Activated CD8-positive, alpha-beta memory T cell treated with anti-CD3 and anti-CD28 coated beads for 24 hours (primary cell): ENCODE measurements at places on chromosomes 16 and 17.

DNA sequence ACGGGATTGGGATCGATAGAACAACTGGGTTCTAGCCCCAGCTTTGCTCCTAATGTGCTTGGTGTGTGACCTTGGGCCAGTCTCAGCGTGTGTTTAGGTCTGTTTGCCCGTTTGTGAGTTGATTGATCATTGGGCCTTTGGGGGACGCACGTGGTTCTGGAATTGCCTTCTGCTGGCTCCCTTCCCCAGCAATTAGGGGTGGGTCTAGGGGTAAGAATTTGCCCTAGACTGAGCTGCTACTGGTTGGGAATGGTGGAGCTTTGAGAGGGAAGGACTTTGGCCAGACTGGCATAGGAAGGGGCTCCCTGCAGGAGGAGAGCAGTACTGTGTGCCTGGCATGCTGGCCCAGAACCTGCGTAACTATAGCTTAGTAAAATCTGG, 1.5 kb downstream of the SPNS2 start:
- DNase-seq, result no peak

DNA sequence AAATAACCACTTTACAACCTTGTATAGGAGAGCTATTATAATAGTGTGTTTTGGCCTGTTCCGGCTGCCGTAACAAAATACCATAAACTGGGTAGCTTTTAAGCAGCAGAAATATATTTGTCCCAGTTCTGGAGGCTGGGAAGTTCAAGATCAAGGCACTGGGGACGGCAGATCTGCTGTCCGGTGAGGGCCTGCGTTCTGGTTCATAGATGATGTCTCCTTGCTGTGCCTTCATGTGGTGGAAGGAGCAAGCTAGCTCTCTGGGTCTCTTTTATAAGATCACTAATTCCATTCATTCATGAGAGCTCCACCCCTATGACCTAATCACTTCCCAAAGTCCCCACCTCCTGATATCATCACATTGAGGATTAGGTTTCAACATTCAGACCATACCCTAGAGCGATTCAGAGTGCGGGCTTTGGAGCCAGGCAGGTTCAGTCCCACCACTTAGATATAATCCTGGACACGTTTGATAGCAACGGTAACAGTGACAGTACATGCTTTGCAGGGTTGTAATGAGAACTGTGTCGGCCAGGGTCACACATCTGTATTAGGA, 76.2 kb upstream of the ZFHX3 start:
- DNase-seq, result no peak

DNA sequence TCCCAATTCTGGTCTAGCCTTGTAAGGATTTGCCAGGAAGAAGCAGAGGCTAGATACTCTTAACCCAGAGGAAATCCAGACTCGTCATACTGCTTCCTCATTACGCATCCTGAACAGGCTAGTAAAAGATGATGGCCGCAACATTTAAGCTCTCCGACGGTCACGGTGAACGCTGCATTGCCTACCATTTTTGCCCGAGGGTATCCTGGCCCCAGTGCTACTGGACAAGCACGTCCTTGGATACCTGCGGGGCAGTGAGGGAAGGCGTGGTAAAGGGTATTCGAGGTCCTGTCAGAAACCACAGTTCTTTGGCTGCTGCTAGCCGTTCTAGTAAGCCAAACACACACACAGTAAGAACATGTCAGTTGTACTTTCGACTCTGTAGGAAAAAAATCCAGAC, 36.6 kb downstream of the METTL16 start:
- DNase-seq, result no peak

GRCh38 chr17:2844416-2844815, 48.2 kb downstream of the RAP1GAP2 start:
- DNase-seq, result no peak

GRCh38 chr16:83913245-83913633, 14.3 kb downstream of the MLYCD start:
- DNase-seq, result no peak

DNA sequence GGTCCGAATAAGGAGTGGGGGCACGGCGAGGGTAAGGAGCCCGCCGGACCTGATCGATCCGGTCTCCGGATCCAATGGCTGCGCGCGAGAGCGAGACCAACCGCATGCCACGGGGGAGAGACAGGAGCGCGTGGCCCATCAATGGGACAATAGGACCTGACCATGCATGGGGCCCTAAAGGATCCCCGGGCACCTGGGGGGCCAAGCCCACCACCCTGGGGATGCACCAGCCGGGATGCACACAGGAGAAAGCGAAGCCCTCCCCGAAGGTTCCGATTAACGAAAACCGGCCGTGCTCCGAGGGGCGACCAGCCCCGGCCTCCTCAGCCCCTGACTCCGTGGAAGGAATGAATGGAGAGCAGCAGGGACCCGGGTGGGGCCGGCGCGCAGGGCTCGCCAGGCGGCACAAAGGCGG, 525 bp downstream of the JPT1 start:
- DNase-seq, result no peak

GRCh38 chr17:32771396-32771795, 105.5 kb downstream of the MYO1D start:
- DNase-seq, result no peak

- no peak for DNase-seq
Observed at GRCh38 chr16:75130150-75130771, 13.7 kb upstream of the LDHD start.

- peak; percentile 66 for DNase-seq
Observed at GRCh38 chr17:18235743-18236256, 10.4 kb downstream of the LLGL1 start.

GRCh38 chr16:11325404-11326083, 19.7 kb upstream of the RMI2 start:
- DNase-seq, result peak; percentile 71

- no peak for DNase-seq
Observed at GRCh38 chr16:75837681-75838080, 111.4 kb upstream of the CPHXL start.

- DNase-seq, result no peak
Observed at GRCh38 chr16:68378436-68379415, 67.9 kb downstream of the PRMT7 start.

- DNase-seq, result no peak
Observed at GRCh38 chr17:69949496-69949895, 125.5 kb upstream of the KCNJ16 start.

DNA sequence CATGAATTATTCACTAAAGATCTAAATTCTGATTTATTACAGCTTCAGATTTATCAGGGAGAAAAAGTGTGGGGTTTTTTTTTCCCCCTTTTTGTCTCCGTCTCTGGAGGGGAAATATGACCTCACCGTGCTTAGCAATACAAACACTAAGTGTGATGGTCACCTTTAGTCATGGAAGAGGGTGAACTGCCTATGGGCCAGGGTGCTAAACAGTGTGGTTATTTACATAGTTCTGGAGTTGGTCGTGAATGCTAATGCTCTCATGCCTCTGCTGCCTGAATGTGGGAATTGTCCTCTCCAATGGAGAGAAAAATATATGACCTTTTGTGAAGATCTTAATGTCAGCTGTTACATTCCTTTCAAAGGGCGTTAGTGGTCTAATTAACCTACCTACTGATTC, 44.8 kb upstream of the MSI2 start:
- DNase-seq, result no peak

GRCh38 chr16:70304892-70305448, 6.0 kb downstream of the DDX19B start:
- DNase-seq, result no peak

GRCh38 chr17:40321524-40321929, 12.5 kb downstream of the RARA start:
- DNase-seq, result no peak

- DNase-seq, result no peak
Observed at GRCh38 chr17:56812901-56813388, 20.8 kb downstream of the C17orf67 start.

DNA sequence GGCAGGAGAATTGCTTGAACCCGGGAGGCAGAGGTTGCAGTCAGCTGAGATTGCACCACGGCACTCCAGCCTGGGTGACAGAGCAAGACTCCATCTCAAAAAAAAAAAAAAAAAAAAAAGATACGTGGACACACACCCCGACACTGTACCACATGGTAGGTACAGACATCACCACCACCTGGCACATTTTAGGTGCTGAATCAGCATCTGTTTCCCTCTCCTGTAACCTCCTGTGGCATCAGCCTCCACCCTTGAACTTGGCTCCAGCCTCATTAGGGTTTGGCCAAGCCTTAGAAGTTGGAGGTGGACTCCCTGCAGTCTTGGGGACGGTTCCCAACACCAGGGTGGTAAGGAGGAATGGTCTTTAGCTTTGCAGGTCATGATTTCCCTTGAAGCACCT, 46.0 kb downstream of the XYLT1 start:
- DNase-seq, result no peak
